ENCODE measurements at places on chromosomes 5 and 9. TPM values are rescaled to one million over a fixed set of nuclear protein-coding genes. Genes with fewer than 3 reads are reported as not detected.

Gene CATSPER3
- 1.5 TPM for total RNA-seq

Gene FRMPD1
- not detected for total RNA-seq

Gene PHF24
- not detected for total RNA-seq

Gene C9orf152
- total RNA-seq: not detected

GRCh38 chr9:81073821-81074220, 615.5 kb downstream of the TLE1 start:
- DNase-seq: no peak

- DNase-seq: no peak
Observed at GRCh38 chr9:87420884-87421283, 76.8 kb upstream of the DAPK1 start.

GRCh38 chr9:89278997-89279739, 31.8 kb upstream of the CKS2 start:
- DNase-seq: no peak

DNA sequence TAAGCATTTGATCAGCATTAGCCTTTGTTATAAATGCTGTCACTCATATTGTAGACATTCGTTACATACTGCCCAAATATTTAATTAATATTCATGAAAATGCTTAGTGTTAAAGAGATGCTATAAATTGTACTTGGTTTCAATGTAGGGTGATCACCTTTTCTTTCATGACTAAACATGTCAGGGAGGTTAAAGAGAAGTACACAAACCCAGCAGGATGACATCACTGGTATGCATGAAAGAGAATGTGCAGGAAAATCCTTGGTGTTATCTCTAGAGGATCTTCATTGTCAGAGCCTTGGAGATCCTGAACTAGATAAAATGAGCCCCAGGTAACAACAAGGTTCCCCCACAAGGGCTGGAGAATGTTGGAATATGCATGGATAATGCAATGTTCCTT, 33.0 kb upstream of the SV2C start:
- DNase-seq: no peak

GRCh38 chr9:34675048-34675714, 12.7 kb upstream of the CCL27 start:
- DNase-seq: peak; percentile 17

DNA sequence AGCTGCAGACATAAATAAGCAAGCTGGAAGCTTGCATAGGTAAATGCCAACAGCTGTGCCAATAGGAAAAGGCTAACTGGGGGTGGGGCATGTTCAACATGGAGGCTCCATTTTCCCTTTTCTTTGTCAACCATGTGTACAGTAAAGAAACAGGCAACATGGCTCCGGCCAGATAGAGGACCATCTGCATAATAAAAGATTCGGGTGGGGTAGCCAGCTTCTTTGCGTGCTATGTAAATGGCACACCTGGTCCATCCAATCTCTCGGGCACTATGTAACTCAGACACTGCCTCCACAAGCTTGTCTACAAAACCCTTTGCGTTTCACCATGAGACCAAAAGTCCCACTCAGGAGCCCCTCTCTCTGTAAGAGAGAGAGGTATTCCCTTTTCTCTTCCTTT, 41.7 kb upstream of the DENND4C start:
- DNase-seq: no peak

DNA sequence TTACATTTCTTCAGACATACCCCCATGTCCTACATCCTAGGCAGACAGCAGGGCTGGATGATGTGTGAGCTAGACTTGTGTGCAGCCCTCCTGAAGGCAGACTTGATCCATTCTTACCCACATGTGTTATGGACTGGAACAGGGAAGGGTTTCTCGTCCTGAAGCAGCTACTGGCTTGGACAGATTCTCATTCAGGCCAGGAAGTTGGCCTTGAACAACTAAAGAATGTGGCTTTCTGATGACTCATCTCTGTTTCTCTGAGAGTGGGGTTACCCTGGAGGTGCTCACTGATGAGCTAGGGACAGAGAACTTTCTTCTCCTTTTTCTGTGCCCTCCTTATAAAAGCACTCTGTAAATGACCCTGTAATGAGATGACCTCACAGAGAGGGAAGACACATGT, 246.5 kb downstream of the PCSK5 start:
- peak; percentile 17 for DNase-seq

DNA sequence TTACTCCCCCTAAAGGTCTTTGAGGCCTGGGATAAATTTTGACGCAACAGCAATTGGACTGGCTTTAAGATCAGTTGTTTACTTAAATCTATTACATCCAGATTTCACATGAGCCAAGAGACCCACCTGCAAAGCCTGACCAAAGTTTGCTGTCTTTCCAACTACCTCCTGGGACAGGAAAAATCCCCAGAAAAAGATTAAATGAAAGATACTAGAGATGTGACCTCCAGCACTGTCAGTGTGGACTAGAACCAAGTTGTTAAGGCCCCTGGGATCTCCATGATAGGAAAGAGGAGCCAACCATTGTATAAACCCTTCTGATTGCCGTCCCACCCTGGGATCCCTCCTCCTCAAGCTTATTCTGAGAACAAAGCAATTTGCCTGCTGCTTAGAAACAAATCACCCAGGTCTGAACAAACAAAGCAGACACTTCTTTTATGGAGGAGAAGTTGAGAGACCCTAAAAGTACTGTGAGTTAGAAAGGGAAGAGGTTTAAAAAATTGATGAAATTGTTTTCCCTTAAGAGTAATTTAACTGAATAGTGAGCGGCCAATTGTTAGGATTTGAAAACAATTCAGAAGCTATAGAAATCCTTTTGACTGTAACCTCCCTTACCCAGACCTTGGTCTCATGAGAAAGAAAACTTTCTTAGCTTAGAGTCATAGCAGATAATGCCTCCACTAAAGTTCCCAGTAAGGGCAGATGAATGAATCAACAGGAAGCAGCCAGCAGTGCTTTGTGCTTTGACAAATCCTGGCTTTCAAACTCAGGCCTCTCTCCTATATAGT, 255.2 kb downstream of the TMEM167A start:
- no peak for DNase-seq

DNA sequence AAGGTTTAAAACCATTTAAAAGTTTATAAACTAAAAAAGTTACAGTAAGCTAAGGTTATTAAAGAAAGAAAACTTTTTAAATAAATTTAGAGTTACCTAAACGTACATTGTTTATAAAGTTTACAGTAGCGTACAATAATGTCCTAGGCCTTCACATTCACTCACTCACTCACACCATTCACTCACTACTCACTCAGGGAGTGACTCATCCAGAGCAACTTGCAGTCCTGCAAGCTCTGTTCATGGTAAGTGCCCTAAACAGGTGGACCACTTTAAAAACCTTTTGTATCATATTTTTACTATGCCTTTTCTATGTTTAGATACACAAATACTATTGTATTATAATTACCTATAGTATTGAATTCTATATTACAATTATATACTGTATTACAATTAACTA, 190.8 kb upstream of the RASA1 start:
- no peak for DNase-seq

GRCh38 chr5:68333649-68334552, 118.3 kb downstream of the PIK3R1 start:
- DNase-seq: peak; percentile 86

GRCh38 chr9:13281356-13282016, 2.0 kb upstream of the MPDZ start:
- DNase-seq: no peak

- no peak for DNase-seq
Observed at GRCh38 chr5:57937501-57938173, 455.0 kb upstream of the ACTBL2 start.

- DNase-seq: no peak
Observed at GRCh38 chr5:18023275-18023674, 389.0 kb downstream of the TAF11L14 start.

DNA sequence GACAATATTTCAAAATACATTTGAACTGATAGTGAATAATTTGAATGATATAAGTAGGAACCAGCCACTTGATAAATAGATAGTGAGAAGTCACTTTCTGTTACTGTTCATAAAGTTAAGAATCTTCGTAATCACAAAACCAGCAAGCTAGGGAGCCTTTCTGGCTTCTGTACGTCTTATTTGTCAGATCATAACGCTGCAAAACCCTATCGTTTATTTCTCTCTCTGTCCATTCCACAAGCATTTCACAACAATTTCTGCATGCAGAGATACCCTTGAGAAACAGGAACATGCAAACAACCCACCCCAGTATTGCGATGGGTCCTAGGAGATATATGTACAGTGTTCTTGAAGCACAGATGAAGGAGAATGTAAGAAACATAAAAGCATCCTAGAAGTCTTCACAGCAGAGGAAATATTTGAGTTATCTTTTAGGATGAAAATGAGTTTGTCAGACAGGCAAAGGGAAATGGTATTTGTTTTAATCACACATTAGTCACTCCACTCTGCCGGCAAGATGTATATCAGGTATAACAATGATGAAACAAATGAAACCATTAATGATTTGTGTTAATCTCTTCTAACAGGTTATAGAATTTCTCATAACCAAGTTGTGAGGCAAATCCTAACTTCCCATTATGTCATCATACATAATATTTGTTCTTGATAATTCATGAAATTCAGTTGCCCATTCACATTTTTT, 668.7 kb upstream of the FTMT start:
- DNase-seq: no peak

DNA sequence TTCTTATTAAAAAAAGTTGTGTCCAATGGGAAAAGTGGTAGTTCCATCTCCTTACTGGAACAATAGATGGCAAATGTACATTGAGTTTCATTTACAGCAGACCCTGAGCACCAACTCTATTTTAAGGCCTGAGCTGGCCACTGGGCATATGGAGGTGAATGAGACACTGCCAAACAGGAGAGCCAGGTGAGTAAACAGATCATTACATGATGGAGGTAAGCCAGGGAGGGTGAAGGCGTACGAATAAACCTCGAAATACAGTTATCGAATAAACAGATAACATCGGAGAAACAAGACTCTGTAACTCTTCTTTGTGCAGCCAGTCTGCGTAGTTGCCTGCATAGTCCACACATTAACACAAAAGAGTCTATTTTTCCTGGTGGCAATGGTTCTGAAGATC, 446.4 kb upstream of the KLF4 start:
- DNase-seq: no peak

DNA sequence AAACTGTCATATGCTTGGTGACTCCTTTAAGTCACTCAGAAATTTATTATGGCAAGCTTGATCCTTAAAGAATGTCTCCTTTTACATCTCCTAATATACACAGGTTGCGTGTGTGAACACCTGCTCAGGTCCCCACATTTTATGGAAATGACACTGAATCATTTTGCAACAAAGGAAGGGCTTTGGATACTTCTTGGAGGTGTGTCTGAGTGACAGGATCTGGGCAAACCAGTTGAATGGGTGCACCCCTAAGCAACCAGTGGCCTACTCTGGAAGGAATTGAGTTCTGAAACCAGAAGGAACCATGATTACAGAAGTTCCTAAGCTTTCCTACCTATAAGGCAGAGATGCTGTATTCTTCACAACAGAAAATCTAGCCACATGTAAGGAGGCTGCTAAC, 483.9 kb upstream of the KLF4 start:
- DNase-seq: no peak

Data from MG63 (cell line).